ENCODE measurements at places on chromosomes 11 and 22.

- DNase-seq: no peak
Measured at GRCh38 chr22:46536537-46537224, 739 bp downstream of the CELSR1 start.

DNA sequence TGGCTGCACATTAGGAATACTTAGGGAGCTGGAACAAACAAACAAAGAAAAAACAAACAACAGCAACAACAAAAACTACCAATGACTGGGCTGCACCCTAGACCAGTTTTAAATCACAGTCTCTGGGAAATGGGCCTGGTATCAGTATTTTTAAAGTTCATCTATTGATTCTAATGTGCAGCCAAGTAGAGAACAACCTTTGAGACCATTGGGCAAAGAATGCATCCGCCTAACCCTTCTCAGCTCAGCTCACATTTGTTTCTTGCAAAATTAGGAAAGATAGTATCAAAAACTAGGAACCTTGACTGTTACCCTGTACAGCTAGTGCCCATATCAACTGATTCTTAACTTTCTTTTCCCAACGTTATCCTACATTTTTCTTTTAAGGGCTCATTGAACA lies 5.2 kb downstream of the SYT9 start:
- no peak for DNase-seq

GRCh38 chr22:42587588-42588175 lies 27.0 kb downstream of the POLDIP3 start:
- DNase-seq: no peak

GRCh38 chr11:96306933-96307775 lies 35.8 kb downstream of the MAML2 start:
- peak; percentile 97 for DNase-seq

DNA sequence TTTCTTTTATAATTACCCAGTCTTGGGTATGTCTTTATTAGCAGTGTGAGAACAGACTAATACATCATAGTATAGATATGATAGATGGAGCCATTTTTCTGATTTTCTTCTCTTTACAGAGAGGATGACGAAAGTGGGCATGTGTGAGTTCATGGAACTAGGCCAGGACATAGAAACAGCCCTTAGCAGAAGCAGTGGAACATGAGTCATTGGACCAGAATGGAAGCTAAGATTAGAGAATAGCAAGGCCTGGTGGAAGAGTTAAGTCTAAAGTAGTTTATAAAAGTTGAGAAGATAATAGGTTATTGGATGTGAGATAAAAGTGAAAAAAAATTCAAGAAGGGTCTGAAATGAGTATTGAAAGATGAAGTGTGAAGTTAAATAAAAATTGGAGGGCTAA lies 97.0 kb upstream of the MPPED2 start:
- peak; percentile 50 for DNase-seq

All from NCI-H226 (cell line).